Activated T-helper 9 cell treated with anti-CD3 and anti-CD28 coated beads, Interleukin-2, amount 50 U/mL, for 16 hours (primary cell): ENCODE measurements at places on chromosomes 5 and 9.

DNA sequence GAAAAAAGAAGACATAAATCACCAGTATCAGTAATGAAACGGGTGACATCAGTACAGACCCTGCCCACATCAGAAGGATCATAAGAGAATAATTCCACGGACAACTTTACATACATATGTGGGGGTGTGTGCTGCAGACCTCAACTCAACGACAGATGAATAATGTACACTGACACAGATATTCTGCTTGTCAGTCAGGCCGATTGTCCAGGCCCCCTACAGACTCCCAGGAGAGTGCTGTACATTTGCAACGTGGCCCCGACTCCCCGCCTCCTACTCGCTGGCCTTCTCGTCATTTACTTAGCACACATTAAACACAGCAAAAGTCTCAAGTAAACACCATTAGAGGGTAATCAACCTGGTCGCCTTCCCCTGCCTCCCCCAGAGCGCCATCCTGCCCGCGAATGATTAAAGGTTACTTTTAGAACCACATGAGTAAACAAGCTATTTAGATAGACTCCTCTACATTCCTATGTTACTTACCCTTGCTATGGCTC, 3.5 kb upstream of the TMED9 start:
- no peak for DNase-seq

DNA sequence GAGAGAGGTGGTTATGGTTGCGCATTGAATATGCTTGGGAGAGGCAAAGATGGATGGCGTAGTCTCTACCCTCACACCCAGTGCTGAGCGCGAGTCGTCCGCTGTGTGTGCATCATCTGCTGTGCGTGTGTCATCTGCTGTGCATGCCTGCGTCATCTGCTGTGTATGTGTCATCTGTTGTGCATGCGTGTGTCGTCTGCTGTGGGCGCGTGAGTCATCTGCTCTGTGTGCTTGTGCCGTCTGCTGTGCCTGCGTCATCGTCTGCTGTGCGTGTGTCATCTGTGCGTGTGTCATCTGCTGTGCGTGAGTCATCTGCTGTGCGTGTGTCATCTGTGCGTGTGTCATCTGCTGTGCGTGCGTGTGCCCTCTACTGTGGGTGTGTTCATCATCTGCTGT, 68.0 kb upstream of the IRX4 start:
- no peak for DNase-seq

DNA sequence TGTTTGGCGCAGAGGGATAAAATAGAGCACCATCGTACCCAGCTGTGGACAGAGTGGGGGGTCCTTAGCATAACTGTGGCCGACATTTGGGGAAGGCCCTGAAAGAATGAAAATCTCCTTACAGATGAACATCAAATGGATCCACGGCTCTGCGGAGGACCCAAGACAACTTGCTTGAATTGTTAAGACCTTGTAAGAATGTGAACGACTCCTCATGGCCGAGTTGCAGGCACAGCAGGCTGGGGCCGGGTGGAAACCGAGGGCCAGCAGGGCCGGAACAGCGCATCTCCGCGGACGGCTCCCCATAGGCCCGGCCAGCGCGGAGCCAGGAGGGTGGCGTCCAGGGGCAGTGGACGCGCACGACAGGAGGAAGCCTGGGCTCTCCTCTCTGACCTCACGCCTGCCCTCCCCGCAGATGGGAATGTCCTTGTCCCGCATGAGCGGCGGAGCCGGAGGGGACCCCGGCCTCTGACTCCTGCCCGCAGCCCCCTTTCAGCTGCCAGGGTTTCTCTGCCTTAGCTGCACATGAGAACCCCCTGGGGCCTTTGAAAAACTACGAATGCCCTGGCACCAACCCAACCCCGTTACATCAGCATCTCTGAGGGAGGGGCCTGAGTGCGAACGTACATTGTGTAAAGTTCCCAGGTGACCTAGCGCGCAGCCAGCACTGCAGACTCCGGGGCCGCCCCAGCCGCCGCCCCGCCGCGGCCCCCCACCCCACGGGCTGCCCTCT, 36.2 kb upstream of the PTCH1 start:
- no peak for DNase-seq

- DNase-seq: peak; percentile 28
These were observed 394.9 kb downstream of the GADD45G start for GRCh38 chr9:89999534-90000370.

DNA sequence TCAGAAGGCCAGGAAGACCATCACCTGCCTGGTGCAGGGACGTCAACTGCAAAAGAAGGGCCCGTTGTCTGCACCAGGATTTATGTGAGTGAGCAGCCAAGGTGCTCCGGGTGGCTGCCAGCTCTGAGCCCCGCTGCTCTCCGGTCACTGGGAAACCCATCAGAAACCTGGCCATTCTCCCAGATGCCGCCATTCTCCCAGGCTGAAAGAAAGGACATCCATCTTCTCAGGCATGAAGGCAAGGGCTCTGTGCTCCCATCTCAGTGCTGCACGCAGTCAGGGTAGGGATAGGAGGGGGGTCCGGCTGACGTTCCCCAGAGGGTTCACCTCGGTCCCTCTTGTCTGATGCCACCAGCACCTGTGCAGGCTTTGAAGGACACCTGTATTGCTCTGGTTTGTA, 158.4 kb downstream of the ERCC6L2 start:
- DNase-seq: no peak

DNA sequence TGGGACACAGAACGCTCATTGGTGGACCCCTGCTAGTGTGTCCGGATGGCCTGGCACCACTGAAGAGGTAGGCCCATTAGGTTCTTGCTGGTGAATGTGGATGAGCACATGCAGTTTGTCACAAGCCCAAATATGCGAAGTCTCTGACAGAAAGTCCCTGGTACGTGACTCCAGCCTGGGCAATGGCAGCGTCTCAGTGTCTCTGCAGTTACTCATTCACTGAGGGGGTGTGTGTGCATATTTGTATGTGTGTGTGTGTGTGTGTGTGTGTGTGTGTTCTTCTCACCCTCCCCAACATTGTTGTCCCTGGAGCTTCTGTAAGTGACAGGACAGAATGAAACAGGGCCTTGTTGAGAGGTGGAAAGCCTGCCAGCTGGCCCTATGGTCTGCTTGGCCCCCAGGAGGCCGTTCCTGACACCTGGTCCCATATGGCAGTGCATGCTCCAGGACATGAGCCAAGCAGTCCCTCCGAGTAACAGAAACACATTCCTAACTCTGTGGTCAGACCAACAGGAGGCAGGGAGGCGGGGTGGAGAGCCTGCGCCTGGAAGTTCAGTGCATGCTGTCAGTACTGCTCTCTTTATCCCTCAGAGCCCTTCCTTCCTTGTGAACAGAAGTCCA, 169.9 kb downstream of the SLC28A3 start:
- no peak for DNase-seq

- DNase-seq: no peak
These were observed 82.7 kb downstream of the NR6A1 start for GRCh38 chr9:124688238-124688904.

DNA sequence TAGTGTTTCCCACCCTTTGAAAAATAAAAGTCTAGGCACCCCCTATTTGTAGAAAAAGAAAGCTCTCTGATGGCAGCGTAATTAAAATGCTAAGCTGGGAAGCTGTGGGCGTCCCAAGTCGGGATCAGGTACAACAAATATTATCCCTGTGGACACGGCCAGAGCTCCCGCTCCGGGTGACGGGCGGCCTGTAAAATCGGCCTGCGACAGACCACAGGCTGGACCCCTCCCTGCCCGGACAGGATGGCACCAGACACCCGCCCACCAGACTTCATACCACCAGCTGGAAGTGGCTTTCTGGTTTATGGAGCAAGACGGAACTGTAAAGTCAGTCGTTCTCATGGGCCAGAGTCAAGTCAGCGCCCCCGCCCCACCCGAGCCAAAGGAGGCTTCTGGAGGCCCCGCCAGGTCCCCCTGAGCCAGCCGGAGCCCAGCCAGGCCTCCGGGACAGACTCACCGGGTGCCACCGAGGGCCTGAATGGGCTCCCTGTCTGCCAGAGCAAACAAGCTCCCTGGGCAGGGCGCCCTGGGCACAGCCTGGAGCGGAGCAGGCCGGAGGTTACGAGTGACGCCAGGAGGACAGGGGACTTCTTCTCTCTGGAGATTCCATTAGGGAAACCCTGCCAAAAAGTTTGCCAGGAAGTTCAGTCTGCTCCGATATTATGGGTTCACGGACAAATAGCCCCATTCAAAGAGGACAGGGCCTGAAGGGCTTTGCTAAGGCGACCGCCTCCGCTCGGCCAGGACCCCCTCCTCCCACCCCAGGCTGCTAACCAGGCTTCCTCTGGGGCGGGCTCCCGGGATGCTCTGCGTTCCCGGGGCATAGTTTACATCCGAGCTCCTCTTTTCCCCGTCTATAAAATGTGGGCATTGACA, 173.7 kb downstream of the ERCC6L2 start:
- DNase-seq: no peak

- no peak for DNase-seq
These were observed 44.1 kb downstream of the SUSD1 start for GRCh38 chr9:112130997-112131396.

DNA sequence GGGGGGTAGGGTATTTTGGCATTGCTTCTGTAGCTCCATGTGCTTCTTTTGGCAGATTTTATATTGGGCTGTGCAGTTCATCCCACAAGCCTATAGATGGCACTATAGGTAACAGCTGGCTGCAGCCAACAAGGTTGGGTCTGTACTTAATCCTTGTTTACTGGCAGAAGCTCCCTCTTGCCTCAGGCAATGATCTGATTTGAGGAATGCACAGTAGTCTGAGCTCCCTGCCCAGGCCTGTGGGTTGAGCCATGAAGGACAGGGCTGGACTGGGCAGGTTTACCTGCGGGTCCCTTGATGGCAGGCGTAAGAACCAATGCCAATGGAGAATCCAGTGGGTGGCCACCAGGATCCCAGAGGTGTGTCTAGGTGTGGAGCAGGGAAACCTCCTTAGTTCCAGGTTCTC, 11.7 kb upstream of the OR1J2 start:
- no peak for DNase-seq

- DNase-seq: no peak
These were observed 13.7 kb upstream of the PSMB7 start for GRCh38 chr9:124428751-124429529.

- no peak for DNase-seq
These were observed 329.3 kb downstream of the ENC1 start for GRCh38 chr5:74310997-74311930.

DNA sequence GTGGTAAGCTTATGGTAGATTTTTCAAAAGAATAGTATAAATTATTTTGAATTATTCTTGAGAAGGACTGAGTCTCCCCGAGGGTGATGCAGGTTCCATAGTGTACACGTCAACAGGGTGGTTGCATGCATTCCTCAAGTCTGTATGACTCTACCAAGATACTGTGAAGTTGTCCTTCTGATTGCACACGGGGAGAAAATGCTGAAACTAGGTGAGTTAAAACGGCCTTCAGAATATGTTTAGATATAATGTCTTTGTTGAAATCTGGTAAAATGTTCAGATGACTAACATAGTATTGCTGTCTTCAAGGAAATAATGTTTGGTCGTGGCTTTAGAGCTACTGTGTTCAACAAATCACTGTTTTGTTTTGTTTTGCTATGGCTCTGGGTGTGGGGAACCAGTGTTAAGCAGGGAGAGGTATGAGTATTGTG, 22.4 kb upstream of the TNFAIP8 start:
- DNase-seq: no peak

DNA sequence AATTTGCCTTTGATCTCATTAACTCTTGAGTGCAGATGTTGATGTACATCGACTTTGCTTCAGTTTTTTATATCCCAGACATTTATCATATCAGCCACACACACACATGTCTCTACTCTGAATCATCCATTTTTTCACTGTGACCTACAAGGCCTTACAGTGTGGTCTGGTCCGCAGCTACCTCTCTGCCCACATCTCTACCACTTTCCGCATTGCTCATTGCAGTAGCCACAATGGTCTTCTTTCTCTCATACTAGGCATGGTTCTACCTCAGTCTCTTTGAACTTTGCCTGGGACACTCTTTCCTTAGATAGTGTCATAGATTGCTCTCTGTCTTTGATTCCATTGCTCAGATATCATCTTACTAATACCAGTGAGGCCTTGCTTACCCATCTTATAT, 87.9 kb upstream of the FSD1L start:
- DNase-seq: no peak

DNA sequence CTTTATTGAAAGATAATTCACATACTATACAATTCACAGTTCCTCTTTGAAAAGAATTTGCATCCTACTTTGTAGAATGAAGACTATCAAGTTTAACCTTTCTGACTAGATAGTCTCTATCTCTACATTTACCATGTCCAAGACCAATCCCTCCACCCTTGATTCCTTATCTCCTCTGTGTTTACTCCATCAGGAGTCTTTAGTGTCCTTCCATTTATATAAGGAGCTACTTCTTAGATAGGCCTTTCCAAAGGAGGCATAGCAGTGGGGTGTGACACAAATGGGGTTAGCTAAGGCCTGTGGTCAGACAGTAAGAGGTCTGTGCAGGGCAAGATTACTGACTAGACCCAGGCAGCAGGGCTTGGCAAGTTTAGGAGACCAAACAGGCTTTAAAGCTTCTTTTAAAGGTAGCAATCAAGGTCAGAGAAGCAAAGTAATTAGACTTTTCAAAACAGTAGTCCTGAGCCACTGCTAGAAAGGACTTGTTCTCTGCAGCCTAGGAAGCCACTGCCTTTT, 11.1 kb upstream of the DMXL1 start:
- DNase-seq: no peak
